ENCODE measurements at places on chromosomes 3 and 15.
A peak's percentile ranks its signal among the peaks of the same experiment; 100 is the strongest.

DNA sequence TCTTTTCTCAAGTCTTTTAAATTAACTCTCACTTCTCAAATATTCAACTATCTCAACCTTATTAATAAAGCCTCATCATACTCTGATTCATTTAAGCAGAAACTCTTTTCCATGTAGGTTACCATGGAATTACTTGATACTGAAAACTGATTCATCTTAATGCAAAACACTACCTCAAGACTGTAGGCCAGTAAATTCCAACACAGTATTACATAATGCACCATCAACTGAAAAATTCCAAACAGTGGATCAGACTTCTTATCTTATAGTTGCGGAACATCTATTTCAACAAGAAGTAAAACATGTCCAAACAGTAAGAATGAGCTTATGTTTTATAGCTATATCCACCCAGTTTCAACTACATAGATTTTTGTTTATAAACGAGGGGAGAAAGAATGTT, 124.5 kb downstream of the PEAK1 start:
- no peak for DNase-seq

- no peak for DNase-seq
Observed at GRCh38 chr3:138497021-138497420, 62.6 kb downstream of the ESYT3 start.

DNA sequence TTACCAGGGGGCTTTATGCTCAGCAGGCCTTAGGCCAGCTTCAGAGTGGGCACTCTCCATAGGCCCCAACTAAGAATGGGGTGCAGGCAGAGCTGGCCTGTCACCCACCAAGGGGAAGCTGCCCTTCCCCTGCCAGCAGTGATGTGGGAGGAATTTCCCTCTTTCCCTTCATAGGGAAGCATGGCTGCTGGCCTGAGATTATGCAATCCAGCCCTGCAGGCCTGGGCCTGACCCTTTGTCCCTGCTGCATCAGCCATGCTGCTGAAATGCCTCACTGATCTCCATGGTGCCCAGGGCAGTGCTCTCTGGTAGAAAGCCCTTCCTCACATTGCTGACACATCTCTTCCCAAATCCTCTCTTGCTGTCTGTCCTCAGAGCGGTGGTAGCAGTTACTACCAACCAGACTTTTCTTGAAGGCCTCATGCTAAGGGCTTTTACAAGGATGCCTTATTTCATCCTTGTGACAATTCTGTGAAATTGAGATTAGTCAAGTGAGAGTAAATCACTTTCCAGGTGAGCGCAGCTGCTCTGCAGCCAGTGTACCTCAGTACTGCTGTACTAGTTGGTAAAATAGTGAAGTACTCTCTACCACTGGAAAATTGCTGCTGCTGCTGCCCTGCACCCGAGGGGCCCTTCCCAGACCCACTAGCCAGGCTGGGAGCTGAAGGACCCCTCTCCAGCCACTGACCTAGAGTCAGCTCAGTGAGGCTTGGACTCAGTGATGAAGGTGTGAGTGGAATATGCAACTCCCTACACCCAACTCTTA, 33.8 kb downstream of the MRAS start:
- DNase-seq: peak; percentile 82

- no peak for DNase-seq
Observed at GRCh38 chr15:35381328-35381727, 164.6 kb downstream of the DPH6 start.

- peak; percentile 65 for DNase-seq
Observed at GRCh38 chr3:138118612-138119422, 3.4 kb upstream of the DZIP1L start.

DNA sequence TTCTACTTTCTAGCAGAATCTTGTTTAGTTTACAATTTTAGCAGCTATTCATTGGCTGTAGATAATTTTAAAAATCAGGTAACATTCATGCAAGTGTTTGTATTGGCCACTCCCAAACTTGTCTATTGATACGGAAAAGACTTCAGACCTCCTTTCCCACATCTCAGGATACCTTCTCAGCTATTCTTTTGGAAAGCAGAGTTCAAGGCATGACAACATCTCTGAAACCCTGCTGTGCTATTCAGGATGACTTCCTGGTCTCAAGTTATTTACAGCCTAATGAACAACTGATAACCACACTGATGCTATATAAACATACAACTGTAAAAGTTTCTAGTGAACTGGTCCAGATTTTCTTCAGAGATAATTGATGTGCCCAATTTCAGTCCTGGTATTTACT, 55.8 kb downstream of the DZIP3 start:
- no peak for DNase-seq

- no peak for DNase-seq
Observed at GRCh38 chr3:32597656-32598055, 27.0 kb upstream of the DYNC1LI1 start.

Measured in lower lobe of right lung (tissue), 2 donors.